ENCODE measurements at places on chromosomes 5 and 9.

DNA sequence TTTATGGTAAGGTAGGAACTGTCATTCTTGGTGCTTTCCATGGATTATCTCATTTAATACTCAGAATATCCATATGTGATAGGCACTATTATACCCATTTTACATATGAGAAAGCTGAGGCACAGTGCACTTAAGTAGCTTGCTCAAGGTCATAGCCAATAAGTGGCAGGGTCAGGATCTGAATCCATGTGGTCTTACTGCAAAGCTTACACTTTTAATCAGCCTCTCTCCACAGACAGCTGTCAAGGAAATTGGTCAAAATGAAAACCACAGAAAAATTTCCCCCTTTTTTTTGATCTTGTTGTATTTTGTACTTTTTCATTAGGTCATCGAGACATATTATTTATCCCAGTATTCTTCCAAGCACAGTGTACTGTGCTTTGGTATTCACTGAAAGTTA lies 78.5 kb downstream of the ERCC6L2 start:
- no peak for DNase-seq

DNA sequence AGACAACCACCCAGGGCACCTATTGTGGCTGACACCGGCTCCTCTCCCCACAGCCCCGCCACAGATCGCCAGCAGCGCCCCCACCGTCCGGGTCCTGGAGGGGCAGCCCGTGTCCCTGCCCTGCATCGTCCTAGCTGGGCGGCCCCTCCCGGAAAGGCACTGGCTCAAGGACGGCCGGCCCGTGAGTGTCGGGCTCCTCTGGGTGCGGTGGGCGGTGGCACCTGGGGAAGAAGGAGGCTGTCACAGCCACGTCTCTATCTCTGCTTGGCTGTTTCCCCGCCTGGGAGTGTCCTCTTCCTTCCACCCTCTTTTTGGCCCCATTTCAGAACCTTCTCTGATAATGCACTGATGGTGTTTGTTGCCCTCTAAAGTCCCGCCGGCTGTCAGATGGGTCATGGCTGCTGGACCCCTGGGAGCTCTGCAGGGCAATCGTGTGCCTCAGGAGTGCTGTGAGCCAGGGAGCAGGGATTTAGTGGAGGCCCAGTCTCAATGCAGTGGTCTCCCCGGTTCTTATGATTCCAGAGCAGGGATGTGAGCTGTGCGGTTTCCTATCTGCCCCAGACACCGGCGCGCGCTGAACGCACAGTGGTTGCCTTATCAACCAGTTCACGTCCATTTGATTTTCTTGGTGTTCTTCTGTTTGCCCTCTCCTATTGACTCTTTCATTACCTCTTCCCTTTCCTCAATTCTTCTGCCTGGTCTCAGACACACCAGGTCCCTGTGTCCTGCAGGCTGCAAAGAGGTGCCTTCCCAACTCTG lies 55.3 kb downstream of the HMCN2 start:
- DNase-seq = no peak

DNA sequence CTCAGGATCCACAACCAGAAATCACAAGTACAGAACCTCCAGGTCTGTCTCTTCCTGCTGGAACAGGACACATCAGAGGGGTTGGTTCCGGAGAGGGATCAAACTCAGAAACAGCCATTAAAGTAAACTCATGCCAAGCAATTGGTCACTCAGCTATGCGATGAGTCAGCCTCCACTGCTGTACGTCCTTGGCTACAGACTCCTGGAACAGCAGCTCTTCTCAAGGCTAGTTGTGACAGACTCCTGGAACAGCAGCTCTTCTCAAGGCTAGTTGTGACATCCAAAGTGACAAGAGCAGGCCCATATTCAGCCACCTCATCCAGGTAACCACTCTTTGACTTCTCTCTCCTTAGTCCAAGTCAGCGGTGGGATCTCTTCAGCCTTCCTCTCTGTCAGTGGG lies at the start of gene SPINK13:
SPINK13 (plus strand) TSS at position 229 of the 400 bp plus-strand sequence. CDS start 1,279 bp downstream, outside the sequence.
- peak; percentile 24 for DNase-seq

- no peak for DNase-seq
Observed at GRCh38 chr9:137771580-137771979, 106.0 kb upstream of the CACNA1B start.

- no peak for DNase-seq
Observed at GRCh38 chr9:18710065-18710464, 236.1 kb downstream of the ADAMTSL1 start.

- DNase-seq = no peak
Observed at GRCh38 chr9:133366435-133366834, 9.4 kb downstream of the SURF4 start.

DNA sequence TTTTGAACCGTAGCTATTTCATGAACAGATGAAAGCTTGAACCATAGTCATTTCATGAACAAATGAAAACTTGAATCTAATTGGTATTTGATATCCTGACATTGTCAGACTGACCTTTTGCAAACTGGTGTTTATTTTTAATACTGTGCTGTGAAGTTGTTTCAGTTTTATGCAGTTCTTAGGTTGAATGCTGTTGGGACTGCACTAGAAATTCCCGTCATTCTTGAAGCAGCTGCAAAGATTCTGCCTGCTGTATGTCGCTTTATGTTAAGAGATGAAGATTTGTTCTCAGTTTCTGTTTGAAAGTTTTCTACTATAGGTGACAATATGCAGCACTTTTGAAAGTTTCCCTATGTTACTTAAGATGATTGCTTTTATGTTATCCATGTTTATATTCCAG lies 22.5 kb upstream of the FAM120AOS start:
- DNase-seq = no peak

DNA sequence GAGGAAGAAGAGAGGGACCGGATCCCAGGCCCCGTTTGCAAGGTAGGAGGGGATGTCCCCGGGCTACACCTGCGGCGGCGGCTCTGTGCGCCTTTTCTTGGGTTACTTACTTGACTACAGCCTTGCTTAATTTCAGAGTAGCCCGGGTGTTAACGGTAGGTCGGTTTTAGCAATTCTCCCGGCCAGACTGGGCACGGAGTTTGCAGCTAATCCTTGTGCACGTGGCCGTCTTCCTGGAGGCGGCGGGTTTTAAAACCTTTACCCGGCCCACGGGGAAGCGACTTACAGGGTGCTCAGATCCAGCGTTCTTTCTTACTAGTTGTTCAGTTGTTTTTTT lies 313 bp downstream of the BRIX1 start:
- no peak for DNase-seq

GRCh38 chr9:74610523-74611061 lies 113.5 kb downstream of the RORB start:
- DNase-seq = no peak

GRCh38 chr5:87755360-87755759 lies 342.6 kb upstream of the CCNH start:
- no peak for DNase-seq

DNA sequence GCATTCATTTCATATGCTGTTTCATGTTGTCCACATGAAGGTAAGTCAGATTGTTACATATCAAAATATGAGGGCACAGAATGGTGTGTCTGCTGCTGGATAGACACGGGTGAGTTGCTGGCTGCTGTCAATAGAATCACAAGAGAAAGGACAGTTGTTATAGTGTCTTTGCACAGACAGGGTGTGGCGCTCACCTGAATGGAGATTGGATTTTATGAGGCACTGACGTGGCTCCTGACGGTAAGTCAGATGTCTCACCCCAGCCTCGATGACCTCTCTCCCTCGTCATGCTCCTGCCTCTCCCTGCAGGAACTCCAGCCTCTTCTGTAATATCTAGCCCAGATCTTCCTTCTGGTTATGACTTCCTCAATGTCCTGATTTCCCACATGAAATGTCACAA lies 75.4 kb upstream of the SELENOP start:
- DNase-seq = no peak

- no peak for DNase-seq
Observed at GRCh38 chr9:20015427-20015931, 226.6 kb upstream of the SLC24A2 start.

- DNase-seq = no peak
Observed at GRCh38 chr5:170565072-170565471, 61.3 kb downstream of the KCNIP1 start.

- DNase-seq = no peak
Observed at GRCh38 chr5:116437922-116438578, 136.6 kb downstream of the SEMA6A start.

- no peak for DNase-seq
Observed at GRCh38 chr5:145497052-145497451, 338.1 kb downstream of the PRELID2 start.
